Stimulated activated CD8-positive, alpha-beta memory T cell treated with anti-CD3 and anti-CD28 coated beads, Interleukin-4, amount 100 ng/mL, for 1 hour (primary cell): ENCODE measurements at places on chromosomes 5 and 9.

DNA sequence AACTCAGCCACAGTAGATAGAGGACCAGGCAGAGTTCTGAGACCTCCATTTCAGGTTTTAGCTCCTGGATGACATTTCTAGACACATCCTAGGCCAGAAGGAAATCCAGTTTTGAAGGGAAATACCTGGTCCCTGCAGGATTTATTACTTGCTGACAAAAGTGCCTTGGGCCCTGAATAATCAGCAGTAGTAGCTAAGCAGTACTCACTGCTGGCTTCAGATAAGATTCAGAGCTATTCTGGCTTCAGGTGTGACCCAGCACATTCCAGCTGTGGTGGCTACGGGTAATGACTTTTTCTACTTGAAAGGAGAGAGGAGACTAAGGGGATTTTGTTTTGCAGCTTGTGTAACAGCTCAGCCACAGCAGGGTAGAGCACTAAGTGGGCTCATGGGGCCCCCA lies 34.0 kb downstream of the NDUFAF2 start:
- no peak for DNase-seq

- DNase-seq: no peak
Observed at GRCh38 chr9:119963258-119963797, 594.1 kb upstream of the BRINP1 start.

GRCh38 chr5:111069839-111070238 lies 1.7 kb upstream of the TSLP start:
- DNase-seq: no peak

- DNase-seq: no peak
Observed at GRCh38 chr5:16414861-16415260, 50.7 kb downstream of the ZNF622 start.

DNA sequence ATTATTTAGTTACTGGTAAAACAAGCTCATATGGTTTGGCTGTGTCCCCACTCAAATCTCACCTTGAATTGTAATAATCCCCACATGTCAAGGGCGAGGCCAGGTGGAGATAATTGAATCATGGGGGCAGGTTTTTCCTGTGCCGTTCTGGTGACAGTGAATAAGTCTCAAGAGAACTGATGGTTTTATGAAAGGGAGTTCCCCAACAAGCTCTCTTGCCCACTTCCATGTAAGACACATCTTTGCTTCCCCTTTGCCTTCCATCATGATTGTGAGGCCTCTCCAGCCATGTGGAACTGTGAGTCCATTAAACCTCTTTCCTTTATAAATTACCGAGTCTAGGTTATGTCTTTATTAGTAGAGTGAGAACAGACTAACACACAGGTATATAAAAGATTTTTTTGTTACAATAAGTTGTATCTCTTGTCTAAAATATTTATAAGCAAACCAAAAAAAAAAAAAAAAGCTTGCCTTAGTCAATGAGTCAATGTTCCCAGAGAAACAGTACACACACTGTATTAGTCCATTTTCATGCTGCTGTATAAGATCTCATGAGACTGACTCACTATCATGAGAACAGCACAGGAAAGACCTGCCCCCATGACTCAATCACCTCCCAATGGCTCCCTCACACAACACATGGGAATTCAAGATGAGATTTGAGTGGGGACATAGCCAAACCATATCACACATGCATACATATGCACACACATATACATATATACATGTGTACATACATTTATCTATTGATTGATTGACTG lies 138.3 kb downstream of the BASP1 start:
- DNase-seq: no peak

GRCh38 chr9:81416476-81417298 lies 272.7 kb downstream of the TLE1 start:
- DNase-seq: no peak

DNA sequence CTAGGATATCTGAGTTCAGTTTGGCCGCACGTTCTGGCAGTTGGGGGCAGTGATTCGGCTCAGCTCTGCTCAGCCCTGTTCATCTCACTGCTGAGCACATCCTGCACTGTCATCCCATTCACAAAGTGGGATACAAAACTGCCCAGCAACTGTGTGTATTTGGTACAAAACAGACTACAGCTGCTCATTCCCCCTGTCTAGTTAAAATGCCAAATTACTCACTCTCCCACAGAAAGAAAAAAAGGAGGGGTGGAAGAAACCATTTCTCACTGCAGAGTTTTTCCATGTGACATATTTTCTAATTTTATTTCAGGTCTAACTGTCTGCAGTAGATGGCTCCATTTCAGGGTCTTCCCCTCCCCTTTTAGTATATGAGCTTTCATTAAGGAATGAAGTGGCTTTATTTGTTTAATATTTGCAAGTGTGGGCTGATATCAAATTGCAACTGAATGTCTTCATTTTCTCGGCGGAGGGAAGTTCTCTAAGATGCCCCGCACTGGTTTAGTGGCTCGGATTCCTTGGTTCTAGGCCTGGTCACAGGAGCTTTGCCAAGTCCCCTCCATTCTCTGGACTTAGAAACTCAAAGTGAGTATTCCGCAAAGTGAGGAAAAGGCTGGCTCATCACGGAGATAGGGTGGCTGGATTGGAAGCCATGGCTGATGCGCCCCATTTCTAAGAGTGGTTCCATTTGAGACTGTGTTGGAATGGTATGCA lies 14.7 kb downstream of the COL15A1 start:
- no peak for DNase-seq

GRCh38 chr9:122444041-122444733 lies 33.5 kb downstream of the OR1J1 start:
- no peak for DNase-seq

GRCh38 chr9:27022920-27023319 lies 17.4 kb upstream of the LRRC19 start:
- DNase-seq: no peak

GRCh38 chr5:3509290-3509689 lies 86.3 kb upstream of the IRX1 start:
- no peak for DNase-seq

GRCh38 chr5:77355751-77356150 lies 136.4 kb downstream of the WDR41 start:
- DNase-seq: no peak

DNA sequence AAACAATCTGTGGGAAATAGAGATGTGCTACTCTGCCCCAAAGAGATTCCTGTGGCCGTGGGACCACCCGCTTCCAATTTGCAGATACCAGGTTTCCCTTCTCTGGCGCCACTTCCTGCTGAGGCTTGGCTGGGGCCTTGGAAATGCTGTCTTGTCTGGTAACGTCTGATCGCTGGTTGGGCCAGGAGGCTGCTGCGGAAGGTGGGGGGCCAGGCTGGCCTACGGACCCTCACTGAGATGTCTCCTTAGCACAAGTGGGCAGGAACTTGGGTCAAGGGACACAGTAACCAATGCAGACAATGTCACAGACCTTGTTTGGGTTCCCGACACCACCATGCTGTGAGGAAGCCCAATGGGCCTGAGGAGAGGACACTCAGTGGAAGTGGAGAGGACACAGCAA lies 31.7 kb upstream of the IRX4 start:
- DNase-seq: no peak
